ENCODE measurements at places on chromosomes 12 and 14.
A peak's percentile ranks its signal among the peaks of the same experiment; 100 is the strongest.

GRCh38 chr12:51695241-51696010 lies 104.4 kb downstream of the SCN8A start:
- no peak for DNase-seq

DNA sequence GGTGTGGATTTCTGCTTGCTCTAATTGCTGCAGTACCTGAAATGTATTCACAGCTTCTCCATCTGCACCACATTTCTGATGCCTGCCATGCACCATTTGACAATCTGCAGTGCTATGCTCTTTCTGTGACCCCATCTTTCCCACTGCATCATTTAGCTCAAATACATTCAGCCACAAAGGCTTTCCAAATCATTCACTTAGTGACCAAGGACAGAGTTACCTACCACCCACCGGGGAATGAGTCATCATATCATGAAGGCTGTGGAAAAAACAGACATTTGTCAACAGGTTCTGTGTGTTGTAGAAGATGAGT lies 465.5 kb upstream of the ATP2B1 start:
- DNase-seq, result no peak

GRCh38 chr14:99666533-99666932 lies 17.6 kb upstream of the CYP46A1 start:
- DNase-seq, result no peak

DNA sequence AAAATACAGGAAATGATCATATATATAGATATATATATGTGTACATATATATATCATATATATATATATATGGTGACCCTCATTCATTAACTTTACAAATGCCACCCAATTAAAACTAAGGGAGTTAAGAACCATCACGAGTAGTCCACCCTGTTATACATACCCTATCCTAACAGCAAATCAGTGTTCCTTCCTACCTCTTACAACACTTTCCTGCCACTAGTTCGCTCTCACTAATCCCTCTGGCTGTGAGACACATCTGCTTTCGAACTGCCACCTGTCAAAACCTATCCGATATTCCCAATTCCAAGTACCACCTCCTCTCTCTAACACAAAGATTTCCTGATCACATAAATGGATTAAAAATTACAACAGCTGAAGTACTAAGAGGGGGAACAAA lies 100.5 kb downstream of the EEA1 start:
- DNase-seq, result no peak

- DNase-seq, result peak; percentile 78
Observed at GRCh38 chr14:106694638-106695393, 1168.4 kb downstream of the TMEM121 start.

- no peak for DNase-seq
Observed at GRCh38 chr12:94309373-94309772, 150.3 kb downstream of the CEP83 start.

- DNase-seq, result no peak
Observed at GRCh38 chr14:24377657-24378056, 9.7 kb downstream of the NFATC4 start.

GRCh38 chr14:99718031-99718810 lies 34.1 kb downstream of the CYP46A1 start:
- no peak for DNase-seq

- no peak for DNase-seq
Observed at GRCh38 chr14:94659256-94659655, 47.1 kb downstream of the SERPINA3 start.

GRCh38 chr14:105322791-105323556 lies 8.4 kb downstream of the PACS2 start:
- DNase-seq, result no peak

DNA sequence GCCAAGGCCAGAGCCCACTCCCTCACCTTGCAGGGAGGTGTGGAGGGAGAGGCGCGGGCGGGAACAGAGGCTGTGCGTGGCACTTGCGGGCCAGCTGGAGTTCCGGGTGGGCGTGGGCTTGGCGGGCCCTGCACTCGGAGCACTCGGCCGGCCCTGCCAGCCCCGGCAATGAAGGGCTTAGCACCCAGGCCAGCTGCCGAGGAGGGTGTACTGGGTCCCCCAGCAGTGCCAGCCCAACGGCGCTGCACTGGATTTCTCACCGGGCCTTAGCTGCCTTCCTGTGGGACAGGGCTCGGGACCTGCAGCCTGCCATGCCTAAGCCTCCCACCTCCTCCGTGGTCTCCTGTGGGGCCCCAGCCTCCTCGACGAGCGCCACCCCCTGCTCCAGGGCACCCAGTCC lies 107.5 kb downstream of the FAR2 start:
- no peak for DNase-seq

- no peak for DNase-seq
Observed at GRCh38 chr14:52303236-52303635, 10.9 kb upstream of the PTGER2 start.

DNA sequence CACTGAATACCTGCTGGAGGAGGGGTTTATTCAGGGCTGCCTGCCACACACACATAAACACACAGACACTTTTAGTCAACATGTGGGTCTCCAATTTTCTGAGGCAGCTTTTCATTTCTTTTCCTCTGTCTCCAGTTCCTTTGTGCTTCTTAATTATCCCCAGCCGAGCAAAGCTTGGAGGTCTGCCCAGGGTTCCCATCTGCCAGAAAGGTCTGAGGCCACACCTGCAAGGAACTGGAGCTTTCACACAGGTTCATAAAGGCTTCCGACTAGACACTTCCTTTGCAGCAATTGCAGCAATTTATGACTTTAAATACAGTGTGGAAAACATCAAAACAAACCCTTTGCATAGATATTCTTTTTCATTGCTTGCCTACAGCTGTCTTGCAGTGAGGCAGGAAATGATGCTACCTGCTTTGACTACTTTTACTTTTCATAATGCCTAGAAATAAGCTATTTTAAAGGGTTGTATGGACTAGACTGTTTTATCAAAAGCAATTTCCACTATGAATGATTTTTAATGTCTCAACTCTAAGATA lies 1318.9 kb downstream of the AACS start:
- DNase-seq, result no peak

- no peak for DNase-seq
Observed at GRCh38 chr12:4214877-4215228, 58.7 kb upstream of the CCND2 start.

DNA sequence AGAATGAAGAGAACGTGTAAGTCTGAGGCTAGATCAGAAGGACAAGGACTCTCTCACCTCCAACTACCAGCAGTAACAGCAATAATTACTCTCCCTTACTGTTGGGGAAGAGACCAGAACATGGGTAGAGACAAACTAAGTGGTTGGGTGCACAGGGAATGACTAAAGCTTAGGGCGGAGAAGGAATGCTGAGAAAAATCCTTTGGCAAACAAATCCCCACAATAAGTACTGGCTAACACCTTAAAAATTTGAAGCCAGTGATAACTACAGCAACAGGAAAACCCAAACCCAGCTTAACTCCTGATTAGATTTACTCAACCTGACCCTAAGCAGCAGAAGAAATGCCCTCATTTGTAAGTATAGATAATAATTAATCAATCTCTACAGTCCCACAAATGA lies 759.0 kb downstream of the AACS start:
- no peak for DNase-seq

DNA sequence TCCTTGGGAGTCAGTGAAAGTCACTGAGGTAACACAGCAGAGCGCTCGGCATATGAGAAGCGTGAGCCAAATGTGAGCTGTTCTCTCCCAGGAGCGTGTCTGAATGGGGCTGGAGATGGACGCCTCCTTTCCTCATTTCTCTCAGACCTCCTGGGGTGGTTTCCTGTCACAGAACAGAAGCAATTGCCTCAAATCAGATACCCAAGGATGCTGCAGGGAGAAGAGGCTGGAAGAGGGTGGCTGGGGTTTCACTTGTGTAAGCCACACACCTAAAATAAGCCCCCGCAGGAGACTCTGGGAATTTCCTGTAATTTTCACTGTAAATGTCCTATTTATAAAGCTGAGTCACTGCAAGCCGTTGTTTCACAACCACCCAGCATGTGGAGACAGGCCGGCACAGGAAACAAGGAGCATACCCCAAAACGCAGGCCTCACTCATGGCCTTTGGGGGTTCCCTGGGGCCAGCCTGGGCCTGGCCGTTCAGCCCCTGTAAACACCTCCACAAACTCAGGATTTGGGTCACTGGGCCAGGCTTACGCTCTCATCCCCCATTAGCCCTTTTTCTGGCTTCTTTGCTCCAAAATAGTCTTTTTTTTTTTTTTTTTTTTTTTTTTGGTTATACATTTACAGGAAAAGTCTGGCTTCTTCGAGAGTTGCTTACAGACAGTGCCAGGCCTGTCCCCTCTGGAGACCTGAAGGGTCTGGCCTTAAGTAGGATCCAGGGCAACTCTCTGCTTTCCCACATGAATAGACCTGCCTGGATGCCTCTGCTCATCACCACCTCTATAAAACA lies 55.3 kb downstream of the VCPKMT start:
- DNase-seq, result peak; percentile 49

DNA sequence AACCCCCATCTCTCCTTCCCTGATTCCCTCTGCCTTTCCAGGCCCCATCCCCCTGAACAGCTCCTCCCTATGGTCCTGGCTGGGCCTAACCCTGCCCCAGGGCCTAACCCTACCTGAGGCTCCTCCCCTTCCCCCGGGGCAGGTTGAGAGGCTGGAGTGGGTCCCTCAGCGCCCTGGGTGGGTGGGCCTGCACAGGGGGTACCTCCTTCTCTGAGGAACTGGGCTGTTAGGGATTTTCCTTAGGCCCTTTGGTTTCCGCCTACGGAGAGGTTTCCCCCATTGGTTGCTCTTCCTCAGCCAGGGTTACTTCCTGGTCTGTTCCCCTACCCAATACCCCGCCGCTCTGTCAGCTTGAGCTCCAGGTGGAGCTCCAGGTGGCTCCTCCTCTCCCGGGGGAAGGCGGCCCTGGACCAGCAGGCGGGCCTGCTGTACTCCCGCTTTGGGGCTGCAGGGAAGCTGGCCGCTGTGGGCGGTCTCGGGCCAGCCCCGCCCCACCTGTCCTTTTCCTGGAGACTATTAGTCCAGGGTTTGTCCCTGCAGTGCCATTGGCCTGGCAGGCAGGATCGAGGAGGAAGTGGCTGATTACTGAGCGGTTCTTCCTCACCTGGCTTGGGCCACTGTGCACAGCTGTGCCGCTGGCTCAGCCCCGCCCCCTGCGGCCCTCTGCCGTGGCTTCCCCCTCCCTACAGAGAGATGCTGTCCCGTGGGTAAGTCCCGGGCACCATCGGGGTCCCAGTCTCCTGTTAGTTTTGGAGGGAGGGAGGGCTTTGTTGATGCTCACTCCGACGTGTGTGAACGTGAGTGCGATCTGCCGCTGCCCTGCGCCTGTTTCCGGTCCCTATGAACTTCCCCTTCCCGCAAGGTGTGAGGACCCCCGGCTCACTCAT lies 2.5 kb downstream of the C12orf57 start:
- no peak for DNase-seq
